Ascending aorta (tissue), 2 donors: ENCODE measurements at places on chromosomes 2 and 18. TPM values are rescaled to one million over a fixed set of nuclear protein-coding genes. Genes with fewer than 3 reads are reported as not detected.

- no peak for DNase-seq
- no peak overlapping the region for H3K4me3 ChIP-seq
- peaks cover 5% of the 10 kb centered on the region for H3K36me3 ChIP-seq
- no peaks in the 10 kb centered on the region for H3K27me3 ChIP-seq
Measured at GRCh38 chr2:196987298-196987648, 60.8 kb upstream of the PGAP1 start.

DNA sequence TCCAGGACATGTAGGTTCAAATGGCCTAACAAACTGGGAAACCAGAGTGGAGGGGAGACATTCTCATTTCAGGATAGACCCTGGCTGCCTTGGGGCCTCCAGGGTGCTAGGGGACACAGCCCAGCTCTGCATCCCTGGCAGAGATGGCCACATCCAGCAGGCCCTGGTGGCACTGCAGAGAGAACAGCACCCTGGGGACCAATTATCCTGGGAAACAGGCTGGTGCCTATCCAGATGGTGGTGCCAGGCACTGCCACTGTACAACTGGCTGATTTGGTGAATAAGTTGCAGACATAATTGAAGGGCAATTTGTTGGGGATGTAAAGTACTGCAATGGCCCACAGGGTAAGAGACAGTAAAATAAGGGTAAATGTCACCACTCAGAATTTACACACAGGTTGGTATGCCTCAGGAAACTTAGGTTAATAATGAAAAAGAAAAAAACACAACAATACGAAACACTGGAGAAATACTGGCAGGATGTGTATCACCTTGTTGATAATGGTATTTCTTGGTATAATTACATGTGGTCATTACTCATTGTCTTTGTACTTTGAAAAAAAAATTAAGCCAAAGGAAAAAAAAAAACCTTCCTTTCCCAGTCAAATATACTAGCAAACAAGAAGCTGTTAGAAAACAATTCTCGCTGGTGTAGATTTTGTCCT, 12.8 kb upstream of the SFTPB start:
- H3K27ac ChIP-seq = no peak overlapping the region
- no peaks in the 10 kb centered on the region for H3K27me3 ChIP-seq
- no peaks in the 10 kb centered on the region for H3K36me3 ChIP-seq

Gene LYPD6B
- not detected for total RNA-seq

DNA sequence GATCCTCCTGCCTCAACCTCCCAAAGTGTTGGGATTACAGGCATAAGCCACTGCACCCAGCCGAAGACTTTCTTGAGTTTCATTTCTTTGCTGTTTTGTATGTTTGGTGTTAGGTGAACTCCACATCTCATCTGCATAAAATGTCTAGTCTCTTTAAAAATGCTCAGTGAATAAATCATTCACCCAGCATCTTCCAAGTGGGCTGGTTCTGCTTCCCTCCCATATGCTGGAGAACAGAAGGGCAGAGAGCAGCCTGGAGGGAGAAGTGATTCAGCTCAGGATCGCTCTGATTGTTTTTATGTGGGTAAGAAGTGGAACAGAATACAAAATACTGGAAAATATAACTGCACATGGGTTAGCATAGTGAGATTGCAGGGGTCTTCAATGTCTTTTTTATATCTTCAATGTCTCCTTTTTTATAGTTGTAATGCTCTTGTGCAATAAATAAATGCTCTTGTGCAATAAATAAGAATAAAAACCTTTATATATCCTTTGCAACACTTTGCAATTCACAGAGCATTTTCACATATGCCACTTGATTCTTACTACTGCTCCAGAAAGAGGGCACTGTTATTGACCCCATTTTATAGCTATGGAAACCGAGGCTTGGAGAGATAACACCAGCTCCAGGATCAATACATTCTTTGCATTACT, 253.0 kb upstream of the NCKAP5 start:
- no peaks in the 10 kb centered on the region for H3K27me3 ChIP-seq
- H3K4me1 ChIP-seq = no peaks in the 10 kb centered on the region
- no peak overlapping the region for H3K4me3 ChIP-seq
- no peak for DNase-seq
- no peaks in the 10 kb centered on the region for H3K36me3 ChIP-seq

Gene TSHZ1
- 13.3 TPM for total RNA-seq

DNA sequence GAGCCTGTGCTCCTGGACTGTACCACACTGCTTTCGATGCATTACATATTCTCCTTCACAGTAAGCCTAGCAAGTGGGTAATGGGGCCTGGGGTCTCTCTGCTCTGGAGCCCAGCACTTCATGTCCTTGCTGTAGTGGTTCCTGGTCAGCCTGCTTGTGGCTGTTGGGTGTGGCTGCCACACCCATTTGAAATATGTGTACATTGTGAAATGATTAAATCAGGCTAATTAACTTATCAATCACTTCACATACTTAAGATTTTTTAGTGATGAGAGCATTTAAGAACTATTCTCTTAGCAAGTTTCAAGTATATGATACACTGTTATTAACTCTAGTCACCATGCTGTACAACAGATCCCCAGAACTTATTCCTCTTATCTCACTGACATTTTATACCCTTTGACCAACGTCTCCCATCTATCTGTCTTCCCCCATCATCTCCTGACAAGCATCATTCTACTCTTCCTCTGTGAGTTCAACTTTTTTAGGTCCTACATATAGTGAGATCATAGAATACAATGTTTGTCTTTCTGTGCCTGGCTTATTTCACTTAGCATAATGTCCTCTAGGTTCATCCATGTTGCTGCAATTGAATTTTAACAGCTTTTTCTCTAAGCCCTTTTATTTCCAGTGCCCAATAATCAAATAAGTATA, 92.1 kb downstream of the LYPD6 start:
- H3K4me1 ChIP-seq = no peaks in the 10 kb centered on the region
- H3K27ac ChIP-seq = no peak overlapping the region
- H3K4me3 ChIP-seq = no peak overlapping the region
- no peak for DNase-seq
- no peaks in the 10 kb centered on the region for H3K27me3 ChIP-seq
- H3K36me3 ChIP-seq = no peaks in the 10 kb centered on the region

GRCh38 chr2:51695531-51695930, 663.6 kb upstream of the NRXN1 start:
- no peaks in the 10 kb centered on the region for H3K4me1 ChIP-seq
- DNase-seq = no peak
- no peaks in the 10 kb centered on the region for H3K27me3 ChIP-seq

DNA sequence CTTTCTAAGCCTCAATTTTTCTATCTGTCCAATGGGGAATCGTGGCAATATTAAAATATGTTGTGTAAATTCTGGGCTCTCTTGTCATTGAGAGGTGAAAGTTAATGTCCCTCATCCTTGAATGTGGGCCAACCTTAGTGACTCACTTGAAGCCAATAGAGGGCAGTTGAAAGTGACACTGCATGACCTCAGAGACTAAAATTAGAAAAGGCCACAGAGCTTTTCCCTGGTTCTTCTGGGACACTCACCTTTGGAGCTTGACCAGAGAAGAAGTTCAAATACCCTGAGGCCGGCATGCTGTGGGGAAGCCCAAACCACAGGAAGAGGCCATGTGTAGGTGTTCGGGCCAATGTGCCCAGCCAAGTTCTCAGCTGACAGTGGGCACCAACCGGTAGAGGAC, 24.1 kb upstream of the SIX2 start:
- DNase-seq = no peak
- H3K4me1 ChIP-seq = no peaks in the 10 kb centered on the region
- H3K36me3 ChIP-seq = no peaks in the 10 kb centered on the region
- H3K27me3 ChIP-seq = no peaks in the 10 kb centered on the region

DNA sequence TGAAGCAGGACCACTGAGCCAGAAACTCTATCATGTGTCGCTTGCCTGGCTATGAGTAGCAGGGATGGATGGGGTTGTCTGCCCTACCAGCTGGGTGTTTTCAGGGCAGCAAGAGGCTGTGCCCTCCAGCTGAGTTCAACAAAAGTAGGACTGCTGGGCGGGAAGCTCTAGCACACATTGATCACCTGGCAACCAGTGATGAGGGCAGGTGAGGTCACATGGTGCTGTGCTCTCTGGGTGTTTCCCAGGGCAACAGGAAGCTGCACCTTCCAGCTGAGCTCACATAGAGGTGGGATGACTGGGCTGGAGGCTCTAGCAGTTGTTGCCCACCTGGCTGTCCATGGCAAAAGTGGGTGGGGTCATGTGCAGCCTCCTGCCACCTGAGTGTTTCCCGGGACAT, 487.3 kb upstream of the VWC2L start:
- no peak overlapping the region for H3K4me3 ChIP-seq
- no peaks in the 10 kb centered on the region for H3K36me3 ChIP-seq
- no peak overlapping the region for H3K27ac ChIP-seq
- DNase-seq = no peak
- no peaks in the 10 kb centered on the region for H3K4me1 ChIP-seq
- H3K27me3 ChIP-seq = no peaks in the 10 kb centered on the region

Gene AMER3
- not detected for total RNA-seq

DNA sequence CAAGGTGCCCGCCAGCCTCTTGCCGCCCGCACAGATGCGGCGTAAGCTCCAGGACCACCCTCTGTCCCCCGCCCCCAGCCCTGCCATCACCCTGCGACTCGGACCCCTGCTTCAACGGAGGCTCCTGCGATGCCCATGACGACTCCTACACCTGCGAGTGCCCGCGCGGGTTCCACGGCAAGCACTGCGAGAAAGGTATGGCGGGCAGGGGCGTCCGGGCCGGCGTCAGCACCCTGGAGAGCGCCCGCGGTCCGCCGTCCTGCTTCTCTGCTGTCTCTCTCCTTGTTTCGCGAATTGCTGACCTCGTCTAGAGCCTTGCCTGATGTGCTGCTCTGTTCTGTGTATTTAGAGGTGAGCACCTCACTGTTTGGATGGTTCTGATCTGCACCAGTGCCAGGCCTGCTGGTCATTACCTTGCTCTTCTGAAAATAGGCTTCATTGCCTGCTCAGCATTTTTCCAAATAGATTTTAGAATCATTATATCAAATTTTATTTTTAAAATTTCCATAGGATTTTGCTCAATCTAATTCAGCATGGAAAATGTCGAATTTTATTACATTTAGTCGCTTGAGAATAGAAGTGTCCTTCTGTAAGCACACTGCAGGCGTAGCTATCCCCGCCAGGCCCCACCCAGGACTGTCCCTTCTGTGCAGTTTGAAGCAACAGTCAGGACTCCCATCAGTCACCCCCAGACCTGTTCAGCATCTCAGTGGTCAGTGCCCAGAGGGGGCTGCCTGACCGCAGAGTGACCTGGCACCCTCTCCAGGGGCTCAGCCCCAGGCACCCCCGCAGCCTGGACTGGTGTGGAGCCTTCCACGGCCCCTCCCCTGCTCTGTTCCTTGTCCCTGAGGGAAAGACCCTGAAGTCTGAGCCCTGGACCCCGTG, 51.6 kb downstream of the SNED1 start:
- no peaks in the 10 kb centered on the region for H3K27me3 ChIP-seq
- DNase-seq = no peak
- peaks cover 42% of the 10 kb centered on the region for H3K36me3 ChIP-seq

DNA sequence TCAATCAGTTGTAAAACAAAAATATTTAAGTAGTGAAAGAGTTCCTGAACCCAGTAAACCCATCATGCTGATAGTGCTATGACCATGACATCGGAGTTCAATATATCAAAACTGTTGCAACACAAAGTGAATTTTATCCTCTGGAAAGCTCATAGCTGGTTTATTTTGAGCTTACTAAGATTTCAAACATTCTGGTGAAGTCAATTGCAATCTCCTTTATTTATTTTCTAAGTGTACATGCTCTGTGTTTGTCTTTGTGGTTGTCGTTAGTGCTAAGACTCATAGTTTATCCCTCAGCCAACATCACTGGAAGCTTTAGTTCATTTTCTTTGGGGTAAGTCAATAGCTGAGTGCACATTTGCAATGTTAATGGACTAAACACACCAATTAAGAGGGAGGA, 91.9 kb downstream of the QPCT start:
- H3K27ac ChIP-seq = no peak overlapping the region
- no peak for DNase-seq
- no peaks in the 10 kb centered on the region for H3K4me1 ChIP-seq
- H3K36me3 ChIP-seq = no peaks in the 10 kb centered on the region
- no peaks in the 10 kb centered on the region for H3K27me3 ChIP-seq
- no peak overlapping the region for H3K4me3 ChIP-seq

DNA sequence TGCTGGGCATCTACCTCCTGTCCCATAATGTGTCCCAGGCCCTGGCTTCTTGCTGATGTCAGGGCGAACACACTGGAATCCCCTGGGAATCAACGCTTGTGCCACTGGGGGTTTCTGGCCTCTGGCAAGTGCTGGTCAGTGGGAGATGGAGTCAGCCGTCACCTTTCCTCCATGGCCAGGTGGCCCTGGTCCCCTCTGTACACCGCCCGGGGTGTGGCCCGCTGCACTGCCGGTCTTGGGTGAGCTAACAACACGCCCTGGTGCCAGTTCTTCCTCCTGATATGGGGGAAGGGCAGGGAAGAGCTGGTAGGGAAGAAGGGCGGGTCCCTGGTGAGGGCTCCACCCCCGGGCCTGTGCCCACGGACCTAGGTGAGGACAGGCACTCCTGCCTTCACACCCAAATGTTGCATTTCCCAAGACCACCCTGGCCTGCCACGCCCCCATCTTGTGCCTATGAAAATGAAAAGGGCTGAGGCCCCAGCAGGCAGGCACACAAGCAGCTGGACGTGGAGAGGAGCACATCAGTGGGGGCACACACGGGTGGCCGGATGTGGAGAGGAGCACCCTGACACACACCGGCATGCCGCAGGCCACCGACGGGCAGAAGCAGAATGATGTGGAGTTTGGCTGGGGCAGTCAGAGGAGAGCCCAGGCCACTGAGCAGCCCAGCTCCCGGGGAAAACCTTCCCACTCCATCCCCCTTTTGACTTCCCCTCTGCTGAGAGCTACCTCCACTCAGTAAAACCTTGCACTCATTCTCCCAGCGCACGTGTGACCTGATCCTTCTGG, 140.5 kb downstream of the ASB1 start:
- no peaks in the 10 kb centered on the region for H3K36me3 ChIP-seq
- no peak for DNase-seq
- no peak overlapping the region for H3K27ac ChIP-seq
